Astrocyte of the spinal cord (primary cell): ENCODE measurements at places on chromosomes 12 and 14.

GRCh38 chr12:13099066-13099843 is 4.2 kb downstream of the GSG1 start:
- peak; percentile 6 for DNase-seq

DNA sequence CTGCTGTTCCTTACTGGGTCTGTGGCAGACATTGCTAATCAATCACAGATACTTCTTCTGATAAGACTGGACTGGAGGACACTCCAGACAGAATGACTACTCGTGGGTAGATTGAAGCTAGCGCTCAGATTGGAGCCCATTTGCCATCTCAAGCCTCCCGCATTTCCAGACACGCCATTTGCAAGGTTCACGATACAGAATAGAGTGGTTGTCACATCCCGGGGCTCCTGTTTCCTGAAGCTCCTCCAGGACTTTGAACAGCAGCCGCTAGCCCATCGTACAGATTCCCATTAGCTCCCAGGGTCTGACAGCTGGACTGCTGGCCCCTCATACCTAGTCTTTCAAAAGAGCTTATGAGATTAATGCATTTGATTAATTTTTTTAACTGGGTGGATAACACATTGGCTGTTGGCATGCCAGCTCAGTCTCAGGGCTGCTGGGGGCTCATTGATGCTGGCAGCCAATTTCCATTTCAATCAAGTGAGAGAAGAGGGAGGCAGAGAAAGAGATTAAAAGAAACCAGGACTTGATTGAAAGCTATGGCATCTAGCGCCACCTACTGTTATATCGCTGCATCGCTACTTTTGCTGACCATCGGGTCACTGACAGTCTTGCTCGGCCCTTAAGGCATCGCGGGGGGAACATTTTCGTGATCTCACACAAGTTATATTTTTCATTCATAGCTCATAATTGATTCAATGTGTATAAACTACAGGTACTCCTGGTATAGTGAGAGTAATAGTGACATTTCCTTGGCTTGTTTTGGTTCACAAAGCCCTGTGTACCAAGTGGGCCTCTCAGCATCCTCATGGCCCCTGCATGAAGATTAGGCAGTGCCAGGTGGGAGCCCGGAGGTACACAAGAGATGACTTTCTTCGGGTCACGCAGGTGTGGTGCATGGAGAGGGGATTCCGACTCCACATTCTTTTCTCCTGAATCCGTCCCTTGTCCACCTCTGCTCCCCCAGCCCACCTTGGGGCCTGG is 78.6 kb downstream of the CCDC60 start:
- peak; percentile 56 for DNase-seq

DNA sequence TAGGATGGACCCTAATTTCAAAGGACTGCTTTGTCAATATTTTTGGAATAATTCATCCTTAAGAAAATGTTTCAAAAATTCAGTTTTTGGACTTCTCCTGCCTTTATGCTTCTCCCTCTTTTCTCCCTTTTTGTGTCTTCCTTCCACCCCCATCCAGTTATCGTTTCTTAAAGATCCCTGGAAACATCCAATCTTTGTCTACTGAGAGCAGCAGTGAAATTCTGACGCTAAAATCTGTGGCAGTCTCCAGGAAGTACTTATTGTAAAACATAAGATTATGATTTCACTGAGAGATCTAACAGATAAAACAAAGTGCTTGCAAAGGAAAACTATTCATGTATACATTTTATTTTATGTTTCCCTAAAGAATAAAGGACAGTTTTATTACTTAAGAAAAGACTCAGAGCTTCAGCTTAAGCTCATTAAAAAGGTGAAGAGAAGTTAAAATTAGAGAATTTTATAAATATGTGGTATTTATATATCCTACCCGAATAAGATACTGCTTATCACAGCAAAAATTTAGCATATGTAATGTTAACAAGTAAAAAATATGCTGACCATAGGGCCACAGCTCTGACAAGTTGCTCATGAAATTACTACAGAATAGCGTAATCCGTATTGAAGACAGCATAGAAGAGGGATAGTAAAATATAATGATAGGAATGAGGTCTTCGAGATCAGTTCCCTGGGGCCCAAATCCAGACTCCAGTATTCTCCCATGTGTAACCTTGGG is 6.9 kb downstream of the FRMD6 start:
- no peak for DNase-seq

DNA sequence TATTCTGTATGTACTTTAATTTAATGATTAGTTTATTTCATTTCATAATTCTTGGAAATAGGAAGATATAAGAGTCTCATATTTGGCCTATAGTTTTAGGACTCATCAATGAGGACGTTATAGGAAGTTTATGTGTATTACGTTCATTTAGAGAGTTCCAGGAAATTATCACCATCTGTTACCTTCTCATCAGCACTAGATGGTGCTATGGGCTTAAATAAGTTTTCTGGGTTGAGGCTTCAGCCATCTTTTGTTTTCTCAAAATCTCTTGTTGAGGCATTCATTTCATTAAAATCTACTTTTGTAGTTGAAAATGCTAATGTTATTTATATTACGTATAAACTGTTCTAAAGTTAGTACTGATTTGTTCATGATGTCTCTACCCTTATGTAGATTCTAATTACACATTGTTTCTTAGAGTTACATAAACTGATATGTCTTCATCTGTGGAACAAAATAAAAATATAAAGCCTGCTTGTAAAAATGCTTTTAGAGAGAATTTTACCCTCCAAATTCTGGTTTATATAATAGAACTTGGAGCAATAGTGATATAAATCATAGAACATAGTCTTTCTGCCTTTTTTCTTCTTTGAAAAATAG is 89.2 kb downstream of the CFAP54 start:
- DNase-seq: peak; percentile 67
